ENCODE measurements at places on chromosomes 3 and 15.
A peak's percentile ranks its signal among the peaks of the same experiment; 100 is the strongest.

DNA sequence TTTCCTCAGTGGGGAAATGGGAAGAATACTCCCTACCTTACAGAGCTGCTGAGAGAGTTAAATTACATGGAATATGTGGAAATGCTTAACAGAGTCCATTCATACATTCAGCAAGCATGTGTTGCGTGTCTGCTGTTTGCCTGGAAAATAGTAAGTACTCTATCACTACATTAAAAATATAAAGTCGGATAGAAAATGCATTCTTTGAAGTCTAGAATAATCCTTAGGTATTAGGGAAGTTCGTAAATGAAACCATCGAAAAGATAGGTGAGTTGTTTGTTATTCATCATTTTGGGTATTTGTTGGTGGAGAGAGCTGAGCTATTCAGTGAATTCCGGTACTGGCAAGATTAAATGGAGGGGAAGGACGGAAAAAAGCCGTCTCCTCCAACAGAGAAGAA is 200.1 kb downstream of the OPA1 start:
- DNase-seq, result no peak

GRCh38 chr3:144162042-144162441 is 190.4 kb downstream of the DIPK2A start:
- DNase-seq, result no peak

DNA sequence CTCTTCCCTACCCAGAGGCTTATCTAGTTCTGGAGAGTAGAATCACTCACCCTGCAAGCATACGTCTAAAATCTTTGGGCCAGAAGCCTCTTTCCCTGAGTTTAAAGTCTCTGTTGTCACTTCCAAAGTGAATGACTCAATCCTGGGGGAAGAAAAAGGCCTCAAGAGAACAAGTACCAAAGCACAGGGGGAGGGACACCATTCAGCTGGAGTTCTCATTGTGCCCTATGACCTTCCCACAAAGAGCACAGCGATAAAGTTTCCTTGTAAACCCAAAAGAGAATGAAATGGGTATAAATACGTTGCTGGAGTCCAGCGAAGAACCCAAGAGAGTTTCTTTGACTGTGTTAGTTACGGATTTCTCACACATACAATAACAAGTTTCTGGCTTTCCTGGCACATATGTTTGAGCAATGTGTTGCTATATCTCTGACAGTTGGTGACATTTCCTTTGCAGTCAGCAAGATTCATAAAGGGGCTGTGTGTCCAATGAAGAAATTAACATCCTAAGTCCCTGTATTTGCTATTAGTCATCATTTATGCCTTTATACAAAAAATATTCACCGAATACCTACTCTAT is 107.3 kb upstream of the PTPRG start:
- DNase-seq, result no peak

- DNase-seq, result no peak
Observed at GRCh38 chr3:183192650-183193300, 30.2 kb upstream of the LAMP3 start.

DNA sequence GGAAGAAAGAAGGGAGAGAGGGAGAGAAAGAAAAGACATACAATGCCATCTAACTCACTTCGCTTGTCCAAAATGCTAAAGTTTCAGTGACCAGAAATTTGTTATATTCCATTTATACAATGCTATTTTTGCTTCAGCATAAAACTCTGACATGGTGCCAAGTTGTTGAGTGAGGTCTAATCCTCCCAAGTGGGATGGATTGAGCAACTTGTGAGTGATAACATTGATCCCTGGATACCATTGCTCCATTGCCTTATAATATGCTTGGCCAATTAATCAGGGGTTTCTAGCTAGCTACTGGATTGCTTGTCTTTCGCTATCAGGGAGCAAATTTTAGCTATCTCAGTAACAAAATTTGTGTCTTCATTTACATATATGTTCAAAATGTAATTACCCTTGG is 615.6 kb upstream of the DPPA4 start:
- no peak for DNase-seq

DNA sequence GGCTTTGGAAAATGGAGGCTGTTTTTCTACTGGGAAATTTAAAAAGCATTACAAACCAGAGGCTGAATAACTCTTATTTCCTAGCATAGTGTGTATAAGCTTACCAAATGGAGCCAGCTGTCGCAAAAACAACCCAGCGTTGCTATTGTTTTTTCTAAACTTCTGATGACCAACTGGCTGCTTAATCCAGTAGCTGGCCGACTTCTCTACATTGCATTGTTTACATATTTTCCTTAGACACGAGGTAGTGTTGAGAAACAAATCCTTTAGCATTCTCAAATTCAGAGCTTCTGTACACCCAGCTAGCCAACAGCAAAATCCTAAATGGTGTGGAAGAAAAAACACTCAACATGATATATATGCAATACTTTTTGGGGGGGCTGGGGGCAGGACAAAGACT is 161.0 kb upstream of the ADAMTS9 start:
- DNase-seq, result no peak

- DNase-seq, result no peak
Observed at GRCh38 chr3:184230603-184231528, 1.5 kb downstream of the VWA5B2 start.

DNA sequence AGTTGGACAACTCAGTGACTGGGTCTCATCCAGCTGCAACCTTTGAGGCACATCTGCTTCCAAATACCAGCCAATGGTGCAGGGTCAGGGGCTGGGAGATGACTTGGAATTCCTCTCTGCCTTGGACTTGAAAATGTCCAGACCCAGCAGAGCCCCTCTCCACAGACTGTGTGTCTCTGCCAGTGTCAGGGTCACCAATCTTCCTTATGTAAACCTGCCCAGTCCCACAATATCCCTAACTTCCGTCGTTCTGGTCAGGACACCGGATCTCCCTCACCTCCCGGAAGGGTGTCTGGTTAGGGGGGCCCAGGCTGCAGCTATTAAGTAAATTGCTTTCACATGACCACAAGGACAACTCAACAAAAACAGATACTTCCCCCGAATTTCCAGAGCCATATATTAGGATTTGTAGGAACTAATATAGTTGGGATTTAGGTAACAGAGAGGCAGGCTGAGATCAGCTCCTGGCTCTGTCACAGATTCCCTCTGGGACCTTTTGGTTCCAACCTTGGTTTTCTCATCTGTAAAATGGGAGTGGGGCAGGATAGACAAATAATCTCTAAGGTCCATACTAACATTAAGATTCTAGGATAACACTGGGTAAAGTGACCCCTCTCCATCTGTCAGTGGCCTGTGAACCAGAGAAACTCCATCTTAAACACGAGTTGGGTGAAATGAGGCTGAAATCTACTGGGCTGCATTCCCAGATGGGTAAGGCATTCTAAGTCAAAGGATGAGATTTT is 30.8 kb downstream of the IGDCC3 start:
- DNase-seq, result no peak

GRCh38 chr3:126051741-126052140 is 32.2 kb downstream of the SLC41A3 start:
- DNase-seq, result no peak

DNA sequence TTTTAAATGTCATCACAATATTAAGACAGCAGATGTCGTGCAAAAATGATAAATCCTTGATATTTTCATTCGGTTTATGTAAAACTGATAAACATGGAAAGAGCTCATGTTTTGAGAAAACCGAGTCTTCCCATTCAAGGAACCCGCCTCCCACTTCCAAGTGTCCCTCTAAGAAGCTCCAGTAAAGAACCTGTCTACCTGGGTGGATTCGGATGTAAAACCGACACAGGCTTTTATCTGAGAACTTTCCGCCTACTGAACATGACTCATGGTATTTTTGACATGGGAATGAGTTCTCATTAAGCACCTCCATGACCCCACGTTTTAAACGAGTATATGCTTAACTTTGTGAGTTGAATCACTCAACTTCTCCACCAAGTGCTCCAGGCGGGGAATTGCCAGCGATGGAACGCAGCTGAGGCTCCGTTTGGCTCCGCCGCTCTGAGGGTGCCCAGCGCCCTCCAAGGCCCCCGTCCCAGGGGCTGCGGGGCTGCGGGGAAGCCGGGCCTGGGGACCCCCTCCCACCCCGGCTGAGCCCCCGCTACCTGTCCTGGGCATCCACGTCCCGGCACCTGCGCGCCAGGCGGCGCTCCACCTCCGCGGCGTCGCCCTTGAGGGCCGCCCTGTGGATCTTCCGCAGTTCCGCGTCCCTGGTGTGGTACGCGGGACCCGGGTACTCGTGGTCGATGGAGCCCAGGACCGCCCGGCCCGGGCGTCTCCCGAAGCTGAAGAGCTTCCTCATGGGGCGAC is 119.9 kb downstream of the LMLN start:
- no peak for DNase-seq

DNA sequence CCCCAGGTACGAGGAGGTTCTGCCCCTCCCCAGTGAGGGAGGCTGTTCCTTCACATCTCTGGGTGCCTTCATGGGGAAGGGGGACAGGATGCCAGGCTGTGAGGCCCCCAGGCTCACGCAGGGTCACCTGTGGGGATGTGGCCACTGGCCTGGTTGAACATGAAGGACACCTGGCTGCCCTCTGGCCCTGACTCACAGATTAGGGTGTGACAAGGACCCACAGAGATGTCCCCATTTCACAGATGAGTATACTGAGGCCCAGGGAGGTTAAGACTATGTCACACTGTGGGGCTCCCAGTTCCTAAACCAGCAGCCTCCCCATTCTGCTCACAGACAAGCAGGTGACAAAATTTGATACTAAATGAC is 42.4 kb downstream of the PCSK6 start:
- DNase-seq, result no peak

DNA sequence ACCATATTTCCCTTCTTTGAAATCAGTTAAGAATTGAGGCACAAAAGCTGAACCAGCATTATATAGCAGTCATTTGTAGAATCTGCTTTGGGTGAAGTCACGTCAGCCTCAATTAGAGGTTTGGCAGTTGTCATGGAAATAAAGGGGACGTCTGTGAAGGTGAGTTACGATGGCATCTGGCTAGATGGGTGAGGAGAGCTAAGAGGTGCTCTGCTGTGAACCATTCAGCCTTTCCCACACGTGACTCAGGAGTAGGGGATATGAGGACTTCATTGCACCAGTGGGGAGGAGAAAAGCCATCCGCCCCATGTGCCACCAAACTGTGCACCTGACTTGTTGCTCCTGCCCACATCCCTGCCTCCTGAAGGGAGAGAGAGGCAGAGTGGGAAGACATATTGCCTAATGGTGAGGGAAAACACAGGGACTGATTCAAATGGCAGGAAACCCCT is 2.8 kb upstream of the C15orf40 start:
- DNase-seq, result no peak

- no peak for DNase-seq
Observed at GRCh38 chr3:122555275-122556071, 8.6 kb downstream of the PARP9 start.

GRCh38 chr15:78322724-78323521 is 17.2 kb upstream of the CRABP1 start:
- DNase-seq, result no peak

- no peak for DNase-seq
Observed at GRCh38 chr15:39151545-39151944, 429.3 kb upstream of the THBS1 start.

GRCh38 chr3:143753456-143753855 is 94.8 kb downstream of the SLC9A9 start:
- no peak for DNase-seq

- no peak for DNase-seq
Observed at GRCh38 chr3:104819333-104819732, 547.4 kb upstream of the ALCAM start.

GRCh38 chr3:182190056-182190455 is 478.3 kb downstream of the SOX2 start:
- DNase-seq, result no peak

DNA sequence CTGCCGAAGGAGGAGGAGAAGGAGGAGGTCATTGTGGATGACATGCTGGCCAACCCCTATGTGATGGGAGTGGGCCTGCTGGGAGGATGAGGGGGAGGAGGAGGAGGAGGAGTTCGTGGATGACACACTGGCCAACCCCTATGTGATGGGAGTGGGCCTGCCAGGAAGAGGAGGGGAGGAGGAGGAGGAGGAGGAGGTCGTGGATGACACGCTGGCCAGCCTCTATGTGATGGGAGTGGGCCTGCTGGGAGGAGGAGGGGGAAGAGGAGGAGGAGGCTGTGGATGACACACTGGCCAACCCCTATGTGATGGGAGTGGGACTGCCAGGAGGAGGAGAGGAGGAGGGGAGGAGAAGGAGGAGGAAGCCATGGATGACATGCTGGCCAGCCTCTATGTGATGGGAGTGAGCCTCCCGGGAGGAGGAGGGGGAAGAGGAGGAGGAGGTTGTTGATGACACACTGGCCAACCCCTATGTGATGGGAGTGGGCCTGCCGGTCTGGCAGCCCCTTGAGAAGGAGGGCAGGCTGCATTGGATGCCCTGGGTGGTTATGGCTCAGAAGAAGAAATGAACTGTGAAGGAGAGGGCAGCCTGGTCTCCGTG is 55.7 kb upstream of the WNT7A start:
- no peak for DNase-seq

GRCh38 chr3:195458316-195458717 is 15.5 kb upstream of the ACAP2 start:
- peak; percentile 75 for DNase-seq

DNA sequence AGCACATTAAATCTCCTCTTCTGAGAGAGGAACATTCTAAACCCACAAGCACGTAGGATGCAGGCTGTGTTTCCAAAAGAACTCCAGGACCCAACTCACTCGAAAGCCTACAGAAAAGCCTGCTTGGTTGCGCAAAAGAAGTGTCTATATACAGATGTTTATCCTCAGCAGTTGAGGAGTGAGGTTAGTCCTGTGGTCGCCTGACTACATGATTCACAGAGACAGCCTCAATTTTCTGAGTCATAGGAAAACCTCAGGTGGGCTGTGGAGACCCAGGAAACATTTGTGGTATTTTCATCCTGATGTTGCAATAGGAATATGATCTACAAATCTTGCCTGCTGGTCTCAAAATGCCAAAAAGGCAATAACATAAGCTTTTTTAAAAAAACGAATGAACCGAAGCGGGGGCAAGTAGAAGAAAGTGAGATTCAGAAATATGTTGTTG is 183.8 kb upstream of the THRB start:
- no peak for DNase-seq

DNA sequence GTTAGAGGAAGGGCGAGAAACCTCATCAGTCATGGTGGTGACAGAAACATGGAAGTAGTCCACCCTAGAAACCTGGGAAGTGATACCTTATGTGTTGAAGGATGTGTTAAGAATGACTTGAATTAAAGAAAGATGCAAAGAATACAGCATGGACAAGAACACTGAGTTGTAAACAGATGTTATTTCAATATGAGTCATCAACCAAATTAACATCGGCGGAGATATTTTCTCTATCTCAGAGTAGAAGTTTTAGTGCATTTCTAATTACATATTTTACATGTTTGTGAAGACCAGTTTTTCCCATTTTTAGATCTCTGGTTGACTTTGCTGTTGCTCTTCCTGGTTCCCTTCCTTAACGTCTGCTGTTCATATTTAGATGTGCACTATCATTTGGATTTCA is 268.8 kb upstream of the TBL1XR1 start:
- no peak for DNase-seq

Data from hematopoietic multipotent progenitor cell treated with erythropoietin and hydrocortisone succinate and interleukin-3 and kit ligand, for 15 days (in vitro differentiated cells).